ENCODE measurements at places on chromosomes 2 and 18.

GRCh38 chr2:225630824-225631533 is 231.5 kb downstream of the NYAP2 start:
- no peak for DNase-seq

DNA sequence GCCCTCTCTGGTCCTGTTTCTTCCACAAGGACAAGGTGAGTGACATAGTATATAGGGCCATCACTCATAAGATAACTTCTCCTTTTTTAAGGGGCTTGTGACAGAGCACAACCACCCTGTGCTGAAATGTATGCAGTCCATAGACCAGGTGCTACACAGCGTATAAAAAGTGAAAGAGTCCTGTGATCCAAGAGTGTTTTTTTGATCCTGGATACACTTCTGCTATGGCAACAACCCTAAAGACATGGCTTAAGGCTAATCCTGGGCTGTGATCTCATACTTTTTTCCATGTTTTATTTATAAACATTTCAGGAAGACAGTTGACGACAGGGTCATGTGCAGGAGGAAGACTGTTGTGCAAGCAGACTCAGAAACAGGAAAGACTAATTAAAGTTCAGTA is 400.5 kb upstream of the TCF4 start:
- no peak for DNase-seq

DNA sequence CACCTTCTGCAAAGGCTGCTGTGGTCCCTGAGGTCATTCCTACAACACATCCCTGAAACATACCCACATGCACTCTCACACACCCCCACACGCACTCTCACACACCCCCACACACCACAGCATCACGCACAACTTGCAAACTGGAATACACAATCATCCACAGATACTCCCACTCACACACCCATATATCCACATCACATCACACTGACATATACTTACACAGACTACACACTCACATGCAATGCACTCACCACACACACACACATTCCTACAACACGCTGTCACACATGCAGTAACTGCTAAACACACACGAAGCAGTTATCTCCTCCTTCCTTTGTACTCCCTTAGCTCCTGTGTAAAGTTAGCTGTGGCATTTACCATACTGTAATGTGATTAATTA is 57.1 kb upstream of the PKDCC start:
- DNase-seq = no peak

DNA sequence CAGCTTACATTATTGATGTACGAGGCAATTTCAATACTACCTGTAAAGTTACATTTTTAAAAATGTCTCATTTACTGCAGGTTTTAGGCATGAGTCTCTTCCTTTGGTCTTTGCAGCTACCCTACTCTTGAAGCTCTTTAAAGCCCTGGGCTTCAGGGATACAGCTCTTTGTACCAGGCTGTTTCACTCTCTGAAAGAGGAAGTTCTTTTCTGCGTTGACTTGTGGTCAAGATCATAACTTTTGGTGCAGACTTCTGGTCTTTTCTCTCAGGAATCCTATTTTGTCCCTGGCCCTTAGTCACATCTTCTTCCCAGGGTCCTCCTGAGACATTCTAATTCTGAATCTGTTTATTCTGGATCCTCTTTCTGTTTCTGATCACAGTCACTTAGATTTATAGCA is 16.6 kb upstream of the HRH4 start:
- DNase-seq = no peak

DNA sequence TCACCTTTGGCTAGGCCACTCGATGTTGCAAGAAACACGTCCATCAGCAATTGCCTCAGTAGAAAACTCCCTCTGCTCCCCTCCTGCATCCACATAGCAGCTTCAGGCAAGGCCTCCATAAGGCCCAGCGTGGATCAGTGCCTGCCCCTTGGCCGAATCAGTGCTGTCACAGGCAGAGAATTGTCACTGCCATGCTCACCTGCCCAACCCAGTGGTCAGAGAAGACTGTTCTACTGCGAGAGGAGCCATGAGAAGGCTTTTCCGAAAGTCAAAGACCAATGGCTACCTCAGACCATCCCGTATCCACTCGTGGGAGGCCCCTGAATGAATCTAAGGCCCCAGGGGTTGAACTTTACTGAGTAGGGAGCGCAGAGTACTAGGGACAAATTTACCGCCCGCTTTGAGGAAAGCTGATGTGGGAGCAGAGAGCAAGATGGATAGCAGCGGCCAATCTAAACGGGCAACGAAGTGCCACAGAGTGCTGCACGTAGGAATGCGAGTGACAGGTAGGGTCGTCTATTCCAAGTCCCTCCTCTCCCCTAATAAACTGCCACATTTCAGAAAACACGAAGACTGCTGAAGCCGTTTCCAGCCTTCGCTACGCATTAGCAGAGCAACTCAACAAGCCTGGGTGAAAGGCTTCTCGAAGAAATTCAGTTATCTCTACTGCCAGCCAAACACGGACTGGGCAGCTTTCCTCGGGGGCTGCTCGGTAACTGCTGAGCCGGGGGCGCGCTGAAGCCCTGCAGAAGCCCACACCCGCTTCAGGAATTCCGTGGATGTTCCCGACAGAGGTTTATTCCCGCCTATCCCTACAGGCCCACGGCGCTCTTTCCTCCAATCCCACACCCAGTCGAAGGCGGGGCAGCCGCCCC is 968 bp upstream of the RALBP1 start:
- DNase-seq = no peak

GRCh38 chr18:9348766-9349165 is 14.2 kb downstream of the TWSG1 start:
- no peak for DNase-seq

DNA sequence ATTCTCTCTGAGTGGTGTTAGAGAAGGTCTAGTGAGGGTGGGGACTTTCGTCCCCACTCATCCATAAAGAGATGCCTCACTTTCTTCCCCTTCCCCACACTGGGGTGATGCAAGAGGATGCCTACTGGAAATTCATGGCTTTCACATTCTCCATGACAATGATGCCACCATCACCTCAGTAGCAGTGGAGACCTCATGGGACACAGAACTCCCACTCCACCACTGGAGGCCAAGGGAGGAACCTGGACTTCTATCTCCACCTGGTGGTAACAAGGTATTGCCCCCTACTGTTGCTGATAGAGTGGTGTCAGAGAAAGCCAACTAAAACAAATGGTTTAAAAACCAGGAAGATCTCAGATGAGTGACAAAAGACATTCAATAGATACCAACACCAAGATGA is 110.9 kb downstream of the INHBB start:
- DNase-seq = no peak

- no peak for DNase-seq
Observed at GRCh38 chr2:159225025-159226016, 61.2 kb downstream of the WDSUB1 start.

Measured in stimulated activated CD8-positive, alpha-beta memory T cell treated with anti-CD3 and anti-CD28 coated beads, Interleukin-2, amount 100 ng/mL, for 48 hours (primary cell).